ENCODE measurements at places on chromosomes 16 and 17. TPM values are rescaled to one million over a fixed set of nuclear protein-coding genes. Genes with fewer than 3 reads are reported as not detected.

NPIPA1 gene
- total RNA-seq = 109 TPM

GRCh38 chr17:33847900-33848299 lies 407.2 kb upstream of the CCL2 start:
- DNase-seq = no peak

KLHL10 gene
- not detected for total RNA-seq

KLHDC4 gene
- 114 TPM for total RNA-seq

ANKRD40CL gene
- not detected for total RNA-seq

ZNF263 gene
- 21.5 TPM for total RNA-seq

DNA sequence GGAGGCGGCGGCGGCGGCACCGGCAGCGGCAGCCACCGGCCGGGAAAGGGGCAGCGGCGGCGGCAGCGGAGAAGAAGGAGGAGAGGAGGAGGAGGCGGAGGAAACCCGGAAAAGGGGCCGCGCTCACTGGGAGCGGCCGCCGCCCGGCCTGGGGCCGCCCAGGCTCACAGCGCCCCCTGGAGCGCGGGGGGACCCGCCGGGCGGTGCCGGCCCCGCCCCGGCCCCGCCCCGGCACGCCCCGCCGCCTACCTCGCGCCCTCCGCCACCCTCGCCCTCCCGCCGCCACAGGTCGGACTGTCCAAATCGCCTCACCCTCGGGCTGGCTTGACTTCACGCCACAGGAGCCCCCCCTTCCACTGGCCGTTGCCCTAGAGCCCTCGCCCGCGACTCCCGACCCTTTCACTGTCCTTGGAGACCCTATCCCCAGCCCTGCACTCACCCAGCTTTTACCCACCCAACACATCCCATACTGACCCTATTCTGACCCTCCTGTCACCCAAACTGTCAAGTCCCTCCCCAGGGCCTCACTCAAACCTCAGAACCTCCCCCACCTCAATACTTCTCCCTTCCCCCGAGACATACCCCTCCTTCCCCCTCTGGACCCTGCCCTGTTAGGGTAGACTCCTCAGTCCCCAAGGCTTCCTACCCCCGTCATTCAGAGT lies at the start of gene CSNK2A2:
Gene CSNK2A2, minus strand, starts transcription at position 85 of the 662 bp plus-strand sequence. CDS start 370 bp downstream, outside the sequence.
- DNase-seq = peak; percentile 75

DNA sequence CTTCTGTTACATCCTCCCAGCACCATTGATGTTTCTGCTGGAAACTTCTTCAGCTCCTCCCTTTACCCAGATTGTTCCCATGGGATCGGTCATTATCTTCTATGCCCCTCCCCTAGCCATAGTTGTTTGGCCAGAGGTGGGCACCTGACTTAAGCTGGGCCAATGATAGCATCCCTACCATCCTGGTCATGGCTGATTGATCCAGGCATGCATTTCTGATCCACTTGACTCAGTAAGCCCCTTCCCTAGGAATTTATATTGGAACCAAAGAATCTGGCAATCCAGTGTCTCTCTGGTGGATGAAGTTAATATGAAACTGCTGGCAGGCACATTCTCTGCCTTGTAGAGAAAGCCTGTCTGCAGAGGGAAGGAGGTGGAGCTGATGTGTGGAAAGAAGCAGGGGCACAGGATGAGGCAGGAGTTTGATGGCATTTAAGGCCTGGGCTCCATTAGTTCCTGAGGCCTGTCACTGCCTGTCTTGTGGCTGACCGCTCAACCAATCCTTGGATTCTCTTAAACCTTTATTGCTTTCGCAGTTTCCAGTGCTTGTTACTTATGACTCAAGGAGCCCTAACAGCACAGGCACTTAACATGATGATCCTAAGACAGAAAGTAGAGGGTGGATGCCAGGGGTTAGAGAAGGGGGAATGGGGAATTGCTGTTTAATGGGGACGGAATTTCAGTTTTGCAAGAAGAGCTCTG lies 152.4 kb downstream of the ABCC12 start:
- DNase-seq = no peak

DNA sequence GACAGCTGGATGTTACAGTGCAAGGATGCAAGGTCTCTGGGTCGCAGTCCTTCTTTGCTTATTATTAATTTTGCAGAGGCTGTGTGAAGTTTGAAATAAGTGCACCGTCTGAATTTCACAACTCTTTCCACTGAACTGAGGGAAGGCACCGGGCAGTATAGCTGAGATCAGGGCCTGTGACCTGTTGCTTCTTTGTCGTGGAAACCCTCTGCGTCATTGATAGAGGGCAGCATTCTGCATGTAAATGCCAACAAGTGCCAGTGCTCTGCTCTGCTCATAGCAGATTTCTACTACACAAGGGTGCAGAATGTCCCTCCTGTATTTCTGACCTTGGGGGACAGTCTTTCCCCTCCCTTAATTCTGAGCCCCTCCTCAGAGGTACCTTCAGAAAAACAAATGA lies 26.0 kb downstream of the CD300LF start:
- no peak for DNase-seq

DNA sequence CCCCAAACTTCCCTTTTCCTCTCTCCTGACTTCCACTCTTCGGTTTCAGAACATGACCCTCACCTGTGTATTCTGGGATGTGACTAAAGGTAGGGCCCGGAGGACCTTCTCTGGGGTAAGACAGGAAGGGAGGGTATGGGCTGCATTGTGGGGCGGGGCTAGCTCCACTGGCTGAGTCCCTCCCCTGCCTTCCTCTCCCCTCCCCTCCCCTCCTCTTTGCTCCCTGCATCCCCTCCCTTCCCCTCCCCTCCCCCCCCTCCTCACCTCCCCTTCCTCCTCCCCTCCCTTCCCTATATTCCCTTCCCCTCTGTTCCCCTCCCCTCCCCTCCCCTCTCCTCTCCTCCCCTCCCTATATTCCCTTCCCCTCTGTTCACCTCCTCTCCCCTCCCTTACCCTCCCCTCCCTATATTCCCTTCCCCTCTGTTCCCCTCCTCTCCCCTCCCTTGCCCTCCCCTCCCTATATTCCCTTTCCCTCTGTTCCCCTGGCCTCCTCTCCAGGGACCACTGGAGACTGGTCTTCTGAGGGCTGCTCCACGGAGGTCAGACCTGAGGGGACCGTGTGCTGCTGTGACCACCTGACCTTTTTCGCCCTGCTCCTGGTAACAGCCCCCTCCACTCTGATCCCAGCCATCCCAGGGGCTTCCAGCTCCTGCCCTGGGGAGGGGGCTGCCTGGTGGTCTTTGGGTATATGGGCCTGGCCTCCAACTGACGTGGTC lies 11.8 kb downstream of the ADGRG3 start:
- no peak for DNase-seq

DNA sequence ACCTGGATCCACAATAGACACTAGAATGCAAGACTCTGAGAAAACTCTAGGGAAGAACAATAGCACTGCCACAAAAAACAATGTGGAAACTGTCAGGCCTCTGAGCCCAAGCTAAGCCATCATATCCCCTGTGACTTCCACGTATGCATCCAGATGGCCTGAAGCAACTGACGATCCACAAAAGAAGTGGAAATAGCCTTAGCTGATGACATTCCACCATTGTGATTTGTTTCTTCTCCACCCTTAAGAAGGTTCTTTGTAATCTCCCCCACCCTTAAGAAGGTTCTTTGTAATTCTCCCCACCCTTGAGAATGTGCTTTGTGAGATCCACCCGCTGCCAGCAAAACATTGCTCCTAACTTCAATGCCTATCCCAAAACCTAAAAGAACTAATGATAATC lies 39.2 kb upstream of the TNRC6C start:
- no peak for DNase-seq

SERPINF2 gene
- 0.19 TPM for total RNA-seq

ARHGAP44 gene
- not detected for total RNA-seq

DNA sequence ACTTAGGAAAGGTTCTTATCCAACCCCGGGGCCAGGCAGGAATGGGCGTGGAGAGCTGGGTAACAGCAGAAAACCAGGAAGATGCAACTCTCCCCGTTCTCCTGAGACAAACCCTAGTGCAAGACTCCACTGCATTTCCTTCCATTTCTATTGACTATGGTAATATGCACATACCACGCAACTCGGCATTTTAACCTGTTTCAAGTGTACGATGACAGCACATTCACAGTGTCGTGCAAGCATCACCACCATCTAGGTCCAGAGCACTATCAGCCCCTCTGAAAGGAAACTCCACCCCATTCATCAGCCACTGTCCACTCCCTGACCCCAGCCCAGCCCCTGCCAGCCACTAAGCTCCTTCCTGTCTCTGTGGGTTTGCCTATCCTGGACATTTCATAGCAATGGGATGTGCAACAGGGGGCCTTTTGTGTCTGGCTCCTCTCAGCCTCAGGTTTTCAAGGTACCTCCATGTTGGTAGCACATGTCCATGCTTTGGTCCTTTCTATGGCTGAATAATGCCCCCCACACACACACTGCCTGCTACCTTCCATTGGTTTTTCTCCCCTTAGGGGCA lies 441.9 kb downstream of the SOX9 start:
- no peak for DNase-seq

DNAH3 gene
- 0.03 TPM for total RNA-seq

- no peak for DNase-seq
Observed at GRCh38 chr17:81489012-81489997, 23.3 kb downstream of the ACTG1 start.

GRCh38 chr16:47983999-47984580 lies 171.7 kb downstream of the ABCC12 start:
- no peak for DNase-seq

HP gene
- total RNA-seq = not detected

DNA sequence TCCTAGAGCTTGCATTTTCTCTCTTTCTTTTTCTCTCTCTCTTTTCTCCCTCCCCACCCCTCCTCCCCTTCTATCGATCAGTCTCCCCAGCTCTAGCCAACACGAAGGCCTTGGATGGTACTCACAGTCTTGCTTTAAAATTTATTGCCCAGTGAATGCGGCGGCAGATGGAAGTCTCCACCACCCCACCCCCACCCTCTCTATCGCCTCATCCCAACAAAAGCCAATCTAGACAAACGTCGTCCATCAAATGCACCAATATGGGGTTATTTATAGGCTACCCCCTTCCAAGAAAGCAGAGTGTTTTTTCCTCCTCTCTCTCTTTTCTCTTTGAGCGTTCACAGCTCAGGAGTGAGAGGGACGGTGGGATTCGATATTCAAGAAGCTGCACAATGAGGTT lies 10.5 kb upstream of the NGFR start:
- no peak for DNase-seq

DNA sequence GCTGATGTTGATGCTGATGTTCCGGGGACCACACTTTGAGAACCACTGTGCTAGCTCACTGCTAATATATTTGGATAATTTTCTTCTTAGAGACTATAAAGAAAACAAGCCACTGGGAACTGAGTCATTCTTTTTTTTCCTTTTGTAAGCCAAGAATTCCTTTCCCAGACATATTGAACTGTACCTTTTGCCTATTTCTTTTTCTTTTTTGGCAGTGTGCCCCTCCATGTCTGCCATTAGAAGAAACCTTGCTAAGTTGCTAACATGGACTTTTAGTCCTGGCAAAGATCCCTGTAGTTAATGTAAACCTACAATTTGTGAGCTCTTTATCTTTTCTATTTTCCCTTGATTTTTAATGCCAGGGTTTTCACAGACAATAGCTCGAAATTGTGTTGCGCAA lies 17.3 kb upstream of the ERCC4 start:
- no peak for DNase-seq

GRCh38 chr17:32946375-32947135 lies 18.6 kb downstream of the TMEM98 start:
- no peak for DNase-seq

DNA sequence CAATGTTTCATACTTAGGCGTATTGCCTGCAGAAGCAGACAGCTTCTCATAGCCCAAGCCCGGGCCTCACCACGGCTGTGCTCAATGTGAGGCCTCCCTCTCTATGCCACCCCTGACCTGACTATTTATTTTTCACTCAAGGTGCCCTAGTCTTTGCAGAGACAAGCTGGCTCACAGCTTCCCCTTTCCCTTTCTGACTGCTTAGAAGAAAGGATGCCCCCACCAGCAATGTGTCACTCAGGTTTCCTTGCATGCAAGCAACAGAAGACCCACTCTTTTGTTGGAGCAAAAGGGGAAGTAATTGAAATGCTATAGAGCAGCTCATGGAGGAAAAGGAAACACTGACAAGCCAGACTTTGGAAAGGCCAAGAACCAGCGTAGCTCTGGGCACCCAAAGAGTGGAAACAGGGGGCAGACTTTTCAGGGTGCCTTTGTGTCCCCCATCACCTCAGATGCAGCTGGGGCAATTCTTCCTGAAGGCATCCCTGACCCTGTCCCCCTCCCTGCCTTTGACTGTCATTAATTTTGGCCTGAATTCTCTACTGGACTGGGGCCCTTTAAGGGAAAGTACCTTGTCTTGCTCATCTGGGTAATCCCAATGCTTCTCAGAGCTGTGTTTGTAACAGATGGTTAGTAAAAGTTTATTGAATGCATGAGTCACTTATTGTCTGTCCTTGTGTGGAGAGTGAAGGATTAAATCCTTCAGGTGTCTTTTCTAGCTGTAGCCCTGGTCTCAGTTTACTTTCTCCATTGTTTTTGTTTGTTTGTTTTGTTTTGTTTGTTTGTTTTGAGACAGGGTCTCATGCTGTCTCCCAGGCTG lies 17.8 kb downstream of the RGS9 start:
- DNase-seq = no peak

- DNase-seq = no peak
Observed at GRCh38 chr16:54846766-54847165, 83.9 kb upstream of the IRX5 start.

- no peak for DNase-seq
Observed at GRCh38 chr17:12790249-12791106, 1.2 kb downstream of the ARHGAP44 start.

DNA sequence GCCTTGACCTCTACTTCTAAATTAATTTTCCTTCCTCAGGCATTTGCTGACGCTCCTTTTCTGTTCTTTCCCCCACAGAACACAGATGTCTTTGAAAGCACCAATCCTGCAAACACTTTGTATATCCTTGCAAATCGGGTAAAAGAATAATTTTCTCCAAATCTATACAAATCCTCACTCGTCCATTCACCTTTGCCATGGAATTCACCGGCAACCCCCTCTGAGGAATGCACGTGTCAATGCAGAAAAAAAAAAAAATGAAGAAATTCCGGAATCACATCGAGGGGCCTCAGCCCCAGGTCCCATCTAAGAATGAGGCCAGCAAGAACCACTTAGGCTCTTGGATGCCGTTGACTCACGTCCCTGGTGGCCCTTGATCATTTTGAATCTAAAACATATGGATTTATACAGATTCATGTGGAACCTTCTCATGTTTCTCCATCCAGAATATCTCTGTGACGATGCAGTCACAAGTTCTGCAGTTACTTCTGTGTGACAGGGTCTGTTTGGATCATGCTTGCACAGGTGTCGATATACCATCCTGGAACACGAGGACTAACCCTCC lies 136.9 kb downstream of the RBFOX3 start:
- no peak for DNase-seq

DNA sequence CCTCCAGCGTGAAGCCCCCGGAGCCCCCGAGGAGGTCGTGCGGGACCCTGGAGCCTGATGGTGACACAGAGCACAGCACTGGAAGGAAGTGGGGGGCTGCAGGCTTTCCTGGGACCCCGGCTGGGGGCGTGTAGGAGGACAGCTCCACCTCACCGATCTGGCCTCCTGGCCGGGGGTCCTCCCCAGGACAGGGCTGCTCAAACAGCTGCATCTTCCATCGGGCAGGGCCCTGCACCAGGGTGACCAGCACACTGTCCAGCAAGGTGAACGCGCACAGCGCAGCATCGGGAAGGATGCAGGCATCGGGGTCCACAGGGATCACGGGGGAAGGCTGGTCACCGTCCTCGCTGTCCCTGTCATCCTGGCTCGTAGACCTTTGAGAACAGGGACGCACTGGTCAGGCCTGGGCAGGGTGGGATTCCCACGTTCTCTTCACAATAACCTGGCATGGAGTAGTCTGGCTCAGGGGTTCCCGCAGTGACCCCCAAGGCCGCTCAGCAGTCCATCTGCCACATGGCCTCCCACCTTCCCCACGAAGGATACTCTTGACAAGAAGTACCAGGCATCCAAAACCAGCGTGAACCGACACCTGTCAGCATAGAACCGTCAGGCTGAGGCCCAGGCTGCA lies 1.2 kb downstream of the FAAP100 start:
- DNase-seq = no peak

GRCh38 chr17:1313270-1314005 lies 34.0 kb downstream of the TRARG1 start:
- no peak for DNase-seq

Data from activated CD8-positive, alpha-beta memory T cell treated with anti-CD3 and anti-CD28 coated beads, Interleukin-2, amount 10 ng/mL, durations not matched to agents 7 days and 5 days (primary cell).